ENCODE measurements at places on chromosomes 11 and 22.

- no peaks in the 10 kb centered on the region for H3K4me1 ChIP-seq
- no peaks in the 10 kb centered on the region for H3K27me3 ChIP-seq
- no peak for DNase-seq
- no peak overlapping the region for H3K27ac ChIP-seq
- no peaks in the 10 kb centered on the region for H3K36me3 ChIP-seq
- H3K4me3 ChIP-seq: no peak overlapping the region
Observed at GRCh38 chr11:32139896-32140520, 49.1 kb downstream of the RCN1 start.

DNA sequence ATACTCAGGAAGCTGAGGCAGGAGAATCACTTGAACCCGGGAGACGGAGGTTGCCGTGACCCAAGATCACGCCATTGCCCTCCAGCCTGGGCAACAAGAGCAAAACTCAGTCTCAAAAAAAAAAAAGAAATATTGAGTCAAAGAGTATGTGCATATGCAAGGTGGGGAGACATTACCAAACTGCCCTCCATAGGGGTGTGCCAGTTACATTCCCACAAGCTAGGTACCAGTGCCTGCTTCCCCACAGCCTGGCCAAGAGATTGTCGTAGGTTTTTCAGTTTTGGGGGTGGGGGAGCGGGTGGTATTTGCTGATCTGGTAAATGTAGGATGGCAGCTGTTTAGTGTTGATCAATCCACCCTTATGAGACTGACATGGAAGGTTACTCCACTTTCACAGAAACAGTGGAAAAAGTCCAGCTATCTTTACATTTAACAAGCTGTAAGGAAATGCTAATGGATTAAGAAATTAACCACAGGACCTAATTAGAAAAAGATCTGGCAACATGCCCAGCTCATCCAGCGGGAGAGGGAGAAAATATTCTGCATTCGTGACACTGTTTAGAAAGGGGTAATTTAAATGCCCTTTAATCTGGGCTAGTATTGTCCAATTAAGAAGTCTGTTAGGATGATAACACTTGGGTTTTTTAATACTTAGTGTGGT, 89.4 kb downstream of the PACS1 start:
- H3K27ac ChIP-seq: no peak overlapping the region
- no peak for DNase-seq
- no peak overlapping the region for H3K4me3 ChIP-seq
- no peaks in the 10 kb centered on the region for H3K36me3 ChIP-seq
- no peaks in the 10 kb centered on the region for H3K27me3 ChIP-seq

- no peak overlapping the region for H3K4me3 ChIP-seq
- H3K27me3 ChIP-seq: no peaks in the 10 kb centered on the region
- H3K27ac ChIP-seq: no peak overlapping the region
- H3K36me3 ChIP-seq: no peaks in the 10 kb centered on the region
Observed at GRCh38 chr11:47906066-47906465, 57.9 kb upstream of the NUP160 start.

DNA sequence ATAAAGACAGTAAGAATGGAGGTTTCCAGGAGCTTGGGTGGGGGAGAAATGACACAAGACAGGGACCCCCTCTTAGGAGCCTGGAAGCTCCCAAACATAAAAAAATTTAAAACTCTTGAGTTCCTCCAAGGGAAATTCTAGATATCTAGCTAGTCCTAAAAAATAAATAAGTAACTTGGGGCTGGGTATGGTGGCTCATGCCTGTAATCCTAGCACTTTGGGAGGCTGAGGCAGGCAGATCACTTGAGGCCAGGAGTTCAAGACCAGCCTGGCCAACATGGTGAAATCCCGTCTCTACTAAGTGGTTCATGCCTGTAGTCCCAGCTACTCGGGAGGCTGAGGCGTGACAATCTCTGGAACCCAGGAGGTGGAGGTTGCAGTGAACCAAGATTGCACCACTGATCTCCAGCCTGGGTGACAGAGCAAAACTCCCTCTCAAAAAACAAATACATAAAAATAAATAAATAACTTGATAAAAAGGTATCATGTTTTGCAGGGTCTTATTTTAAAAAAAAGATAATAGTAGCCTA, 20.0 kb upstream of the TOP3B start:
- H3K36me3 ChIP-seq: no peaks in the 10 kb centered on the region
- no peak for DNase-seq

GRCh38 chr11:133516845-133517244, 15.5 kb downstream of the OPCML start:
- H3K4me1 ChIP-seq: no peaks in the 10 kb centered on the region
- H3K4me3 ChIP-seq: no peak overlapping the region
- no peak overlapping the region for H3K27ac ChIP-seq
- H3K27me3 ChIP-seq: no peaks in the 10 kb centered on the region
- no peaks in the 10 kb centered on the region for H3K36me3 ChIP-seq

GRCh38 chr22:23911318-23911980, 17.3 kb downstream of the MIF start:
- no peaks in the 10 kb centered on the region for H3K4me1 ChIP-seq
- H3K27me3 ChIP-seq: no peaks in the 10 kb centered on the region
- DNase-seq: no peak
- no peaks in the 10 kb centered on the region for H3K36me3 ChIP-seq
- no peak overlapping the region for H3K4me3 ChIP-seq

DNA sequence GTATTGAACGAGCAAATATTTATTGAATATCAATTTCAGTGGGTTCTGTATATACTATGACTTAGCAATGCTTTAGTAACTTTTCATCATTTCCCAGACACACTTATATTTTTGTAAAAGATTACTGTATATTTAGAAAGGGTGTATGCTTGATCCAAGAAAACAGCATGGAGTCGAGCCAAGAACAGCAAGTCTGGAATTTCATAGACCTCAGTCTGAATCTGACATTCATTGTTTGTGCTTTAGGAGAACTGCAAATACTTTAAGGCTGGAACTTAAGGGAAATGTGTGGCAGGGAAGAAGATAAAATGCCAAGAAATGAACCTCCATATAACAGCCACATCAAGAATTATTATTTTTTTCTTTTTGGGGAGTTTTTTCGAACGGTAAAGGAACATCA, 1156.8 kb downstream of the LRRC4C start:
- no peak overlapping the region for H3K27ac ChIP-seq
- no peaks in the 10 kb centered on the region for H3K4me1 ChIP-seq
- no peaks in the 10 kb centered on the region for H3K27me3 ChIP-seq
- peak; percentile 64 for DNase-seq
- no peaks in the 10 kb centered on the region for H3K36me3 ChIP-seq

DNA sequence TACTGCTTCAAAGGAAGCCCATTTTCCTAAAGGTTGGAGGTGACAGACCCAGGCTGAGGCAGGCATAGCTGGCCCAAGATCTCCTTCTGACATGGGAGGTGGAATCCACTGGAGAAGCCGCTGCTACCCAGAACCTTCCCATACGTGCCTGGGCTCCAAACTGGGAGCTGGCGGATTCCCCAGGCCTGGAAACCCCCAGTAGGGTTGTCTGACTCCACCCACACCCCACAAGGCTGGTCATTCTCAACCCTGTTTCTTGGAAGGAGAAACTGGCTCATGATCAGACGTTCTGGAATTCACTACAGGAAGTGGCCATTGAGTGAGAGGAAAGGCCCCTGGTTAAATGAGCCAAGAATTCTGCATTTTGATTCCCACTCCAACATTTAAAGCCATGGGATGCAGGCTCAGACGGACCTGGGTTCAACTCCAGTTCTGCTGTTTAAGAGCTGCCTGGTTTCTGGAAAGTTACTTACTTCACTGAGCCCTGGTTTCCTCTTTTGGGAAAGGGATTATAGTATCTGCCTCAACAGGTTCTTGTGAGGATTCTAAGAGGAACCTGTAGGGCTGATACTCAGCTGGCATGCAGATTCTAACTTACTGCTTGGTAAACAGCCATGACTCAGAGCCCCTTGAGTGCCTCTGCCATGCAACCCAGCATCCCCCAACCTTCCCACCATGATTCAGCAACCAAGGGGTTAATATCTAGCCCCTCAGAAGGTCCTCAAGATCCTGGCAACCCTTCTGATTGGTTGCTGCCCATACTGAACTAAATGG, 19.4 kb upstream of the TSKU start:
- no peak overlapping the region for H3K4me3 ChIP-seq
- no peaks in the 10 kb centered on the region for H3K27me3 ChIP-seq
- H3K27ac ChIP-seq: no peak overlapping the region
- H3K4me1 ChIP-seq: peaks cover 18% of the 10 kb centered on the region

DNA sequence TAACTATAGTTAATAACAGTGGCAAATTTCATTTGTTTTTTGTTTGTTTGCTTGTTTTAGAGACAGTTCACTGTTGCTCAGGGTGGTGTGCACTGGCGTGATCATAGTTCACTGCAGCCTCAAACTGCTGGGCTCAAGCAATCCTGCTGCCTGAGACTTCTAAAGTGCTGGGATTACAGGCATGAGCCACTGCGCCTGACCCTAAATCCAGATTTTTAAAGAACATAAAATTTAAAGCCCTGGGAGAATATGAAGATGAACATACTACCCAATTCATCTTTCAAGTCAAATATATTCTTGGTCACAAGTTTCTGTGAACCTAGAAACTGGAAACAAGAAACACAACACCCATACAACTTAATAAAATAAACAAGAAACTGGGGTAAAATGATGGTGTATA, 28.1 kb downstream of the RRAS2 start:
- H3K4me1 ChIP-seq: no peaks in the 10 kb centered on the region
- DNase-seq: no peak
- H3K4me3 ChIP-seq: no peak overlapping the region
- no peaks in the 10 kb centered on the region for H3K27me3 ChIP-seq
- H3K36me3 ChIP-seq: no peaks in the 10 kb centered on the region

DNA sequence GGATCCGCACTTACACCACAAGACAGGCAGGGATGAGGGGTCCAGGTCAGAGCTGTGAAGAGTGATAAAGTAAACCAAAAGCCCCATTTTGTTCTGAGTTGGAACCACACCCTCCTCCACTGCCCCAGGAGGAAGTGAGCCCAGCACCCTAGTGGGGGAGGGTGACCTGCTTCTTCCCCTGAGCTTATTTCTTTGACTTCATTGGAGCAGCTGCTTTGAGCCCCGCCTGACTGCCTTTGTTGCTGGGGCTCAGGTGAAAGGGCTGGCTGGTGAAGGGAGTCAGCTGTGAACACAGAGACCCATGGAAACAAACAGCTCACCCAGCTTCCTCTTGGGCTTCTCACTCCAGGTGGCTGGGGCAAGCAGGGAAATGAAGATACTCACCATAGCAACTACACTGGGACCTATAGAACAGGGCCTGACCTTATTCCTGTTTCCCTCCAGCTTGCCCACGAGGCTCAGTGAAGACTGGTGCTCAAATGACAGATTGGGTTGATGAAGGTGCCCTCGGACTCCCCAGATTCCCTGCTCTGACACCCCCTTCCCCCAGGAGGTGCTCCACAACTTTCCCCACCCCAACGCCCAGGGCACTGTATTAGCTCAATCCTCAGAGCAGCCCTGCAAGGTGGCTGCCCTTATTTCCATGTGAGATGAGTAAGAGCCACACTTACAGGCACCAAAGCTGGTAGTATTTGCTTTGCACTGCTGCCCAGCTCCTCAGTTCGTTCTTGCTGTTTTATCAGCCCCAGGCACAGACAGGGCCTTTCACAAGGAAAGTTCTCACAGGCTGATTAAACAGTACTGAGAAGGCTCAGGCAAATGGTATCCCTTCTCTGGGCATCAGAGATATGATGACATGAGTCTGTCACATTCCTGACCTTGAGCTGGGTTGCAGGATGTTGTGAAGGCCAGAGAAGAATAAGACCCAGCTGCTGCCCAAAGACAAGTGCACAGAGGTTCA, 2.4 kb downstream of the UCP2 start:
- no peak overlapping the region for H3K4me3 ChIP-seq
- H3K27ac ChIP-seq: peak overlapping the region; percentile 59
- peaks cover 6% of the 10 kb centered on the region for H3K4me1 ChIP-seq
- H3K27me3 ChIP-seq: no peaks in the 10 kb centered on the region
- peak; percentile 81 for DNase-seq
- peaks cover 4% of the 10 kb centered on the region for H3K36me3 ChIP-seq

DNA sequence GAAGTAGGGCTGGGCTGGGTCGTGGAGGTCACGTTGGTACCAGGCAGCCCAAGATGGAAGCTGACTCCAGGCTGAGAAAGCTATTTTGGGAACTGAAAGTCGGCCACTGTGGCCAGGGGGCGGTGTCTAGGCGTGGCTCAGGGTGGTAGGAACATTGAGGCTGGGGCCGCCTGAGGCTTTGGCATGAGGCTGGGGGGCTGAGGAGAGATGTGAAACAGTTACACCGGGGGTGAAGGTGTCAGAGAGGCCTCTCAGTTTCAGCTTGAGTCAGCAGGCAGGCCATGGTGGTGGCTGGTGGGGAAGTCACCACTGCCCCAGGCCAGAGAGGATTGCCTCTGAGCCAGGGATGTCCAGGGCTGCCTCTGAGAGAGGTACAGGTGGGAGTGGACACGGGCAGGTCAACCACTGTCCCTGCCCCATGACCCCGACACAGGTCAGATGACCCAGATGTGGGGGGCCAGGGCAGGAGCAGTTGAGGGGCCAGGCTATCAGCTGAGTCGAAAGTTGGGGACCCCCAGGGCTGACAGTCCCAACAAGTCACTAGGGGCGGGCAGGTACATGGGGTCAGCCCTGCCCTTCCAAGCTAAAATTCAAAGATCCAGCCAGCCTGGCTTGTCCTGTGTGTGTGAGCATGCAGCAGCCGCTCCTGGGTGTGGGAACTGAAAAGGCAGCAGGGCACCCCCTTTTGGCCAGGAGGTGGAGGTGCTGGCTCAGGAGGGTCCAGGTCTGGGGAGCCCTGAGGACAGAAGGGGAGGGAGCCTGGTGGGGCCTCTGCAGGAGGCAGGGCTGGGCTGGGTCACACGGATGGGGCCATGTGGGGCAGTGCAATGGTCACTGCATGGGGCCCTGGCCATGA, 7.2 kb downstream of the KCNK7 start:
- H3K27ac ChIP-seq: no peak overlapping the region
- no peak for DNase-seq
- no peaks in the 10 kb centered on the region for H3K4me1 ChIP-seq
- no peaks in the 10 kb centered on the region for H3K36me3 ChIP-seq

DNA sequence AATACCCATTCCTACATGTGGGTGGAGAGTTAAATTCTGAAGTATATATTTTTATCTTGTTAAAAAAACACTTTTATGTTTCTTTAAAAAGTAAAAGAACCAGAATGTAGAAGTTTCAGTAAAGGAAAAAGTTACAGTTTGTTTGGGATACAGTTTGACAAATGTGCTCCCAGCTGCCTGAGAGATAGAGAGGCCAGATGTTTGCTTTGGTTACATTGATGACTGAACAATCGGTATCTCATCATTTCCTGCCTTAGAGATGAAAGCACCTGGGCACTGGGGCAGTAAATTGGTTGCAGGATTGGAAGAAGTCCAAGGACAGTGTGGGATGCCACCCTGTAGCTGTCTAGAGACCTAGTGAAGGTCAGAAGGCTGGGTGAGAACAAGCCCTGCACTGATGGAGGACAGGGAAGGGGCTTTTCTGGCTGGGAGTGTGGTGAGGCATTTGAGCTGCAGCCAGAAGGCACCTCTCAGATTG, 16.6 kb downstream of the MED15 start:
- no peaks in the 10 kb centered on the region for H3K27me3 ChIP-seq
- DNase-seq: no peak
- no peak overlapping the region for H3K27ac ChIP-seq
- H3K4me3 ChIP-seq: no peak overlapping the region
- H3K4me1 ChIP-seq: peaks cover 11% of the 10 kb centered on the region

DNA sequence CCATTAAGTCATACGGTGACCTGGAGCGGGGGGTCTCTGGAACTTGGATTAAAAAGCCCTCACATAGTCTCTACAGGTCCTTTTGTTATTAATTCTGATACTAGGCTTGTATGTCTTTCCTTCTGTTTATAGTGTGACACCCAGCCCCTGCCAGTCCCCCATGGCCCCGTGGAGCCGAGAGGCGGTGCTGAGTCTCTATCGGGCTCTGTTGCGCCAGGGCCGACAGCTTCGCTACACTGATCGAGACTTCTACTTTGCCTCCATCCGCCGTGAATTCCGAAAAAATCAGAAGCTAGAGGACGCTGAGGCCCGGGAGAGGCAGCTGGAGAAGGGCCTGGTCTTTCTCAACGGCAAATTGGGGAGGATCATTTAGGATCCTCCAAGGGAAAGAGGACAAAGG, 2.0 kb downstream of the MIEF1 start:
- peaks cover 10% of the 10 kb centered on the region for H3K36me3 ChIP-seq
- H3K4me3 ChIP-seq: no peak overlapping the region

Measured in kidney (tissue), 22 donors.